ENCODE measurements at places on chromosomes 7 and 10.

DNA sequence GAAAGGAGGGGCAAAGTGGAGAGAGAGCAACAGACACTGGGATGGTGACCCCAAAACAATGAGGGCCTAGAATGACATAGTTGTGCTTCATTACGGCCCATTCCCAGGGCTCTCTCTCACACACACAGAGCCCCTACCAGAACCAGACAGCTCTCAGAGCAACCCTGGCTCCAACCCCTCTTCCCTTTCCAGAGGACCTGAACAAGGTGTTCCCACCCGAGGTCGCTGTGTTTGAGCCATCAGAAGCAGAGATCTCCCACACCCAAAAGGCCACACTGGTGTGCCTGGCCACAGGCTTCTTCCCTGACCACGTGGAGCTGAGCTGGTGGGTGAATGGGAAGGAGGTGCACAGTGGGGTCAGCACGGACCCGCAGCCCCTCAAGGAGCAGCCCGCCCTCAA is 20.7 kb downstream of the PRSS2 start:
- no peak for DNase-seq

GRCh38 chr10:7892146-7892545 is 73.8 kb downstream of the TAF3 start:
- DNase-seq: no peak

GRCh38 chr10:76902949-76903348 is 734.7 kb downstream of the KCNMA1 start:
- peak; percentile 57 for DNase-seq

DNA sequence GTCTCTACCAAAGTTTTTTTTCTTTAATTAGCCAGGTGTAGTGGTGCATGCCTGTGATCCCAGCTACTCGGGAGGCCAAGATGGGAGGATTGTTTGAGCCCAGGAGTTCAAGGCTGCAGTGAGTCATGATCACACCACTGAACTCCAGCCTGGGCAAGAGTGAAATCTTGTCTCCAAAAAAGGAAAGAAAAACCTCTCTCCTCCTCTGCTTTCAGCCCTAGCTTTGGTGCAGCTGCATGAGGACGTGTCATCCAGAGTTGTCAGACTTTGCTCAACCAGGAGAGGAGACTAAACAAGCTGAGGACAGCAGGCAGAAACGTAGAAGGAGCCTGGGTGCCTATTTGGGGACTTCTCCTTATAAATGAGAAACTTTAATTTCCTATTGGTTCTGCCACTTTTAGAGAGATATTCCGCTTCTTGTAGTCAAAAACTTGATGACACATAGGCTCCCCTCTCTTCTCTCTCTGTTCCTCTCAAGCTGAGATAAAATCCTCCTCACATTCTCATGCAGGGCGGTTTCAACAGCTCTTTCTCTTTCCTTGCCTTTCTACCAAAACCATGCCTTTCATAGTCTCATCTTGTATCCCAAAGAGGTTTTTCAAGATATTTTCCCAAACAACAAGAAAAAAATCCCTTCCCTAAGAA is 205.4 kb downstream of the ARHGAP12 start:
- no peak for DNase-seq

- no peak for DNase-seq
These were observed 8.6 kb upstream of the IRF5 start for GRCh38 chr7:128928882-128929788.

GRCh38 chr10:14736600-14737081 is 38.1 kb downstream of the FAM107B start:
- DNase-seq: peak; percentile 85

DNA sequence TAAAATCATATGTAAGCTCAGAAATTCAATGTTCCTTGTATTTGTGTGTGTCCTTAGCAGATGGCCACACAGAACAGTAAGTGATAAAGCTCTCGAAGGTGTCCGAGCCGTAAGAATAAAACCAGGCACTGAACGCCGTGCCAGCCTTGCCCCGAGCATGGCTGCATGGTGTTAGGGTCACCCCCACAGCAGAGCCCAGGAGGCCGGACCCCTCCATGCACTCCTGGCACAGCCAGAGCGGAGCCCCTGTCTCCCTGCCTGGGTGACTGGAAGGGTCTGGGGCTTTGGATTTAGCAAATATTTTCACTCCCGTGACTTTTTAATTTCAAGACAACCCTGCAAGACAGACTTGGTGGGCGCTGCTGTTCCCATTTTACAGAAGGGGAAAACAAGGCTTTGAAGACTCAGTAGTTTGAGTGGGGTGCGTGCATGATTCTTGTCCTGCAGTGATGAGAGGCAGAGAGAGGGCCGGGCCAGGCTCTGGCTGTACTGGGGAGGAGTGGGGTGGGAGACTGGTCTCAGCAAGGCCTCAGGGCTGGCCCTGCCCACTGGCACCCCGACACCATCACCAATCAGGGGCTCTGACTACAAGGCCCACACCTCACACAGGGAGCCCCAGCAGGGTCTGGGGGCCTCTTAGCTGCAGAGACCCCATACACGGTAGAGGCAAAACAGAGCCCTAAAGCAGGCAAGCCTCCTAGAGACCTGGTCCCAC is 39.4 kb downstream of the VIPR2 start:
- DNase-seq: no peak

GRCh38 chr10:98030093-98030821 is at the start of gene CRTAC1:
TSS of gene CRTAC1 (minus strand) at chr10:98030621. CDS start at chr10:98030472, 149 bp downstream.
- DNase-seq: peak; percentile 51

DNA sequence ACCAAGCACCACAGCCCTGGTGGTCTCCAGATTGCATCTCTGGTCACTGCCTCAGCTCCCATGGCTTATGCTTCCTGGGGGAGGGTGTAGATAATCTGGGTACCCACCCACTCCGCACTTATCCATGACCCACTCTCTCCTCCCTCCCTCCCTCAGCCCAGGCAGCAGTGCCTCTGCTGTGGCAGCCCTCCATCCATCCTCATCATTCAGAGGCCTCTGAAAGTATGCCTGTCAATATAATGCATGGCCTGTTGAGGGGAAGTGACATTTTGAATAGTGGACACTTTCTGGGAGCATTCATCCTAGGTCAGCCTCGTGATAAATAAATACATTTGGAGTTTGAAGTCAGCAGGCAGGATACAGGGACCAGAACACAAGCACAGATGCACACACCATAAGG is 23.2 kb downstream of the ZNF503 start:
- no peak for DNase-seq

- DNase-seq: no peak
These were observed 10.9 kb upstream of the LGI1 start for GRCh38 chr10:93746844-93747284.

GRCh38 chr7:151313857-151314256 is 27.8 kb upstream of the NUB1 start:
- peak; percentile 45 for DNase-seq

- peak; percentile 3 for DNase-seq
These were observed 127.3 kb downstream of the SEMA3C start for GRCh38 chr7:80791509-80791929.

- no peak for DNase-seq
These were observed 464.3 kb upstream of the NRP1 start for GRCh38 chr10:33798754-33799153.

DNA sequence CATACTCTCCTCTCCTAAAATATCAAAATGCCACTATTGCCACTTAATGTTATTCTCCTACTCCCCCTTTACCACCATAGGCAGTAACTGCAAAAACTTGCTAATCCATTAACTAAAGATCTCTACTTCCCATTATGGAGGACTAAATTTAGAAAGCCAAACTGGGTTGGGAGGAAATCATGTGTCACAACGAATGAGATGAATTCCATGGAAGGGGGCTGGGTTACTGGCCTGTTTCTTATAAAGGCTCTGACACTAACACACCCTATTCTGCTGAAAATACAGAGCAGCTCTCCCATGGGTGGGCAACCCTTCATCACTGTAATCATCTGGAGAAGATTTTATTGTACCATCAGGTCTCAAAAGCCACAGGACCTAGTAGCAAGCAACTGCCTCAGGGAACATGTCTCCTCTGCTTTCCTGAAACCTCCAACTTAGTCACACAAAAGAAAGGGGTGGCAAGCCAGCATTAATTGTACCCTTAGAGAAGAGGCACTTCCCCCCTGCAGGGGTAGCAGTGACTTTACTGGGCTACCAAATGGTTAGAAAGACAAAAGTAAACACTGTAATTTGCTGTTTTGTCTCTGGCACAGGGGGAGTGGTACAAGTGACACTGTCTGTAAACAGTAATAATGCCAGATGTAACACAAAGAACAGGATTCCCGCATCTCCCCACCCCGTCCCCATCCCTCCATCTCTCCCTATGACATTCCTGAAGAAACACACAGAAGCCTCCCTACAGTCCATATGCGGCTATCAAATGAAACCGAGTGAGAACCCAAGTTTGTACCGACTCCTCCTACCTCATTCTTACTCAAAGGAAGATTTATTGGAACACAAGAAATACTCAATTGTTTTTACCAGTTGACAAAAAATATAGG is 81.6 kb downstream of the ARMH3 start:
- DNase-seq: peak; percentile 44

DNA sequence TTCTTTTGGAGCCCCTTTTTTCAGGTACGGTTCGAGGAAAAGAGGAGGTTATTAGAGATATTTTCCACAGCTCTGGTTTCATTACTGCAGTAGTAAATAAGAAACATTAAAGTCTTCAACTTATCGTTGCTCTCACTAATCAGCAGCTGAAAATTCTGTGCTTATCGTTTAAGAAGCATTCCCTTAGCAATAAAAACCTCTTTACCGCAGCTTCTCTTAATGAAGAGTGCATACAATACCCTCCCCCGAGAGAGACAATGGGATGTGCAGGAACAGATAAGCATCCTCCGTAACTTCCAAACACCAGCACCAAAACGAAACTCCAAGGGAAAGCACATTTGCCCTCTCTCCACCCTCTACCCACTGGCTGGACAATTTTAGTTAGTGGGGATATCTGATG is 384.5 kb downstream of the NEBL start:
- no peak for DNase-seq

DNA sequence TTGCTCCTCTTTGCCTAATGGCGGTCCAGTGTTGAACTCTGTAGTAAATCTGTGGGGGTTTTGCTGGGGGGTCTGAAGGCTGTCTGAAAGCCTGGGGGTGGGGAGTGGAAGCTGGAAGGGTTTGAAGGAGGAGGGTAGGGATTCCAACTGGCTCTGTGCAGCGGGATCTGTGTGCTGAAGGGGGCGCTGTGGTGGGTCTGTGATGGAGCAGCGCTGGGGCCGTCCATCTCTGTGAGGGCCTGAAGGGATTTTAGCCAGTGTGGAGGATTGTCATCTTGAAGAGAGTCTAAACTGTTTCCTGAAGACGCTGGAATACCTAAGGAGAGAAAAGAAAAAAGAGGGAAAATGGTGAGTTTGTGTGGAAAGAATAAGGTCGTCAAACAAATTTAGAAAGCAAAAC is 129.2 kb downstream of the STRA8 start:
- no peak for DNase-seq

GRCh38 chr7:134246761-134247160 is 70.0 kb downstream of the SLC35B4 start:
- DNase-seq: no peak

GRCh38 chr7:154553711-154554265 is 449.1 kb downstream of the PAXIP1 start:
- DNase-seq: no peak

DNA sequence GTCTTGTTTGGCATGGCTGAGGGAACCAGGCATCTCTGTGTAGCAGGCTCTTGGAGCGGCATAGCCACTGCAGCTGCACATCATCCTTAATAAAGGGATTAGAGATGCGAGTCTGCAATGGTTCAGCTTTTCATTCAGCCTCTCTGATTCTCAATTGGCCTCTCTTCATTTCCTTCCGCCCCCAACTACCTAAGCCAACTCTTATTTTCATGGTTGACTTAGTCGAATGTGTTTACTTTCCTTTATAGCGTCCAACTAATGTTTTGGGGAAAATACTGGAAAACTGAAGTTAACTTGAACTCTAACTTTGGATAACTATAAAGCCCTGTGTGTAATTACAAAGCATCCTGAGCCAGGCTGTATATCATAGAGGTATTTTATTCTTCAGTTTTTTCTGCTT is 202.2 kb upstream of the KIAA1217 start:
- no peak for DNase-seq

- no peak for DNase-seq
These were observed 407.8 kb upstream of the FOXK1 start for GRCh38 chr7:4274286-4274685.

- no peak for DNase-seq
These were observed 125.8 kb downstream of the ICA1 start for GRCh38 chr7:8136051-8136730.

DNA sequence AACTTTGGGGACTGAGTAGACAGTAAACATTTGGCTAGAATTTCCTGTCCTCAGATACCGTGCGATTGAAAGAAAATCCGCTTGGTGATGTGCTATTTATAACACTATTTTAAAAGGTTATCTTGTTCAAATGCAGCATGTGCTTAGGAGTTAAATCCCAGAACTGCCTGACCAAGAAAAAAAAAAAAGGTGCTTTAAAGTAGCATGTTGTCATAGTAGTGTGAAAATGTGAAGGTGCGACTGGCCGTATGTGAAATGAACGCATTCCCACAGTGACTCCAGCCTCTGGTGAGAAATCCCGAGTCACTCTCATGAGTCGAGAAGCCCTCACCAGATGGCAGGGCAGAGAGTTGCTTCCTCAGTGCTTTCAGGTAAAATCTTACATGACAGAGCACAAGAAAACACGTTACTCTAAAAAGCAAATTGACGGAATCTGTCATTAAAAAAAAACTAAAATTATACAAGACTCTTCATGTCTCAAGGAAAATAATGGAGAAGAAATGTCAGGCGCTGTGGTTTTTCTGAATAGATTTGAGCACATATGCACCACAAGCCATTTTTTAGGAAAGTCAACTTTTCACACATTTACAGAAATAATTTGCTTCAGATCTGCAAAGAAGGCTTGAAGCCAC is 18.4 kb upstream of the KLF6 start:
- peak; percentile 56 for DNase-seq

- peak; percentile 92 for DNase-seq
These were observed 53.3 kb downstream of the DNAJB6 start for GRCh38 chr7:157389951-157390730.

DNA sequence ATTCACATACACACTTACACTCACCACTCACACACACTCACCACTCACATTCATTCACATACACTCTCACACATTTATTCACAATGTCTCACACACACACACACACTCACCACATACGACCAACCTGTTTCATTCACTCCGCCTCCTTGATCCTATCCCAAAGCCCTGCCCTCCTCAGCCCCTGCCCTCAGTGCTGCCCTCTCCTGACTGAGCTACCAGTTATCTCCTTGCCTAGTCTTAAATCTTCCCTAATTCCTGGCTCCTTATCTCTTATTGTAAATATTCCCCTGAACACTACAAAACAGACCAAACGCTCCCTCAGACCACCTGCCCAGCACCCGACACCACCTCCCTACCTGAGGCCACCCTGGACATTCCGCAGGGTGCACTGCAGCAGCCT is 26.1 kb upstream of the C10orf120 start:
- DNase-seq: no peak

GRCh38 chr10:35327790-35328403 is 8.4 kb upstream of the CCNY start:
- DNase-seq: no peak

All from hematopoietic multipotent progenitor cell treated with erythropoietin and hydrocortisone succinate and interleukin-3 and kit ligand, for 4 days (in vitro differentiated cells).